Glomerular endothelial cell (primary cell): ENCODE measurements at places on chromosomes 5 and 9. TPM values are rescaled to one million over a fixed set of nuclear protein-coding genes. Genes with fewer than 3 reads are reported as not detected.

The FGD3 gene
- total RNA-seq: not detected in 2 replicates

The ALDH1A1 gene
- total RNA-seq: 10.5 and 172 TPM in 2 replicates

The PTGES2 gene
- 63.4 and 68.6 TPM in 2 replicates for total RNA-seq

GRCh38 chr5:607541-608428 lies 4.4 kb upstream of the CEP72 start:
- no peak for DNase-seq
